ENCODE measurements at places on chromosomes 4 and X. TPM values are rescaled to one million over a fixed set of nuclear protein-coding genes. Genes with fewer than 3 reads are reported as not detected.

Gene EFHC2
- 0.32 TPM for total RNA-seq

Gene OCIAD1
- 101 TPM for total RNA-seq

Gene FAAH2
- total RNA-seq: 0.64 TPM

Gene FGFBP1
- not detected for total RNA-seq

Gene VEGFC
- total RNA-seq: 11.2 TPM

Gene AMTN
- total RNA-seq: not detected

Gene MMRN1
- total RNA-seq: 11.0 TPM

Gene SSX4B
- not detected for total RNA-seq

Gene ZAR1
- not detected for total RNA-seq

Gene ZCCHC13
- not detected for total RNA-seq

Gene MID1
- total RNA-seq: 18.9 TPM

Gene FRMPD3
- 0.59 TPM for total RNA-seq

Gene SSX5
- total RNA-seq: not detected

Gene RGN
- 4.3 TPM for total RNA-seq

- no peak for DNase-seq
- no peaks in the 10 kb centered on the region for H3K4me1 ChIP-seq
- no peaks in the 10 kb centered on the region for H3K36me3 ChIP-seq
- no peak overlapping the region for H3K4me3 ChIP-seq
- H3K27me3 ChIP-seq: no peaks in the 10 kb centered on the region
Measured at GRCh38 chr4:81628489-81628888, 156.8 kb upstream of the RASGEF1B start.

DNA sequence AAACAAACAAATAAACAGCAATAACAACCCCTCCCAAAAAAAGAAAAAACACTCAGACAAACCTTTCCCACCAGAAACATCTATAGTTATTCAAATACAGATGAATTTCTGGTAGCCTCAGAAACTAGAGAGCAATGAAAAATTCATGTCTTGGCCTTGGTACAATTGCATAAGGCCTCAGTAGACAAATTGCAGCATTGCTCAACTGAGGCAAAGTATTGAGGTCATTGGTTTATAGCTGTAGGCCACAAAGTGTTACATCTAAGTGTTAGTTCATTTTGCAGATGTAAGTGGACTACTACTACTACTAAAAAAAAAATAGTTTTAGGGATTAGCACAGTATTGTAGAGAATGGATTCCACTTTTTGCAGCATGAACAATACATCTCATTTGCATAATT is 2268.3 kb downstream of the ARAP2 start:
- H3K27me3 ChIP-seq: no peaks in the 10 kb centered on the region
- no peaks in the 10 kb centered on the region for H3K4me1 ChIP-seq
- no peak overlapping the region for H3K4me3 ChIP-seq

DNA sequence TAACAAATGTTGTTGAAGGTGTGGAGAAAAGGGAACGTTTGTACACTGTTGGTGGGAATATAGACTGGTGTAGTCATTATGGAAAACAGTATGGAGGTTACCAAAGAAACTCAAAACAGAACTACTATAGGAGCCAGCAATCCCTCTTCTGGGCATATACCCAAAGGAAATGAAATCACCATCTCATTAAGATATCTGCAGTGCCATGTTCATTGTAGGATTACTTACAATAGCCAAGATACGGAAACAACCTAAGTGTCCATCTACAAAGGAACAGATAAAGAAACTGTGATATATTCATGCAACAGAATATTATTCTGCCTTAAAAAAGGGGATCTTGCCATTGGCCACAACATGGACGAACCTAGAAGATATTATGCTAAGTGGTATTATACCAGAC is 22.2 kb downstream of the APBB2 start:
- no peaks in the 10 kb centered on the region for H3K36me3 ChIP-seq
- no peak for DNase-seq
- H3K4me1 ChIP-seq: no peaks in the 10 kb centered on the region
- H3K27me3 ChIP-seq: no peaks in the 10 kb centered on the region
- no peak overlapping the region for H3K27ac ChIP-seq
- H3K4me3 ChIP-seq: no peak overlapping the region

GRCh38 chr4:163367651-163368050 is 24.0 kb downstream of the NPY5R start:
- H3K27me3 ChIP-seq: no peaks in the 10 kb centered on the region
- no peak overlapping the region for H3K4me3 ChIP-seq
- no peaks in the 10 kb centered on the region for H3K4me1 ChIP-seq
- H3K27ac ChIP-seq: no peak overlapping the region
- DNase-seq: no peak

DNA sequence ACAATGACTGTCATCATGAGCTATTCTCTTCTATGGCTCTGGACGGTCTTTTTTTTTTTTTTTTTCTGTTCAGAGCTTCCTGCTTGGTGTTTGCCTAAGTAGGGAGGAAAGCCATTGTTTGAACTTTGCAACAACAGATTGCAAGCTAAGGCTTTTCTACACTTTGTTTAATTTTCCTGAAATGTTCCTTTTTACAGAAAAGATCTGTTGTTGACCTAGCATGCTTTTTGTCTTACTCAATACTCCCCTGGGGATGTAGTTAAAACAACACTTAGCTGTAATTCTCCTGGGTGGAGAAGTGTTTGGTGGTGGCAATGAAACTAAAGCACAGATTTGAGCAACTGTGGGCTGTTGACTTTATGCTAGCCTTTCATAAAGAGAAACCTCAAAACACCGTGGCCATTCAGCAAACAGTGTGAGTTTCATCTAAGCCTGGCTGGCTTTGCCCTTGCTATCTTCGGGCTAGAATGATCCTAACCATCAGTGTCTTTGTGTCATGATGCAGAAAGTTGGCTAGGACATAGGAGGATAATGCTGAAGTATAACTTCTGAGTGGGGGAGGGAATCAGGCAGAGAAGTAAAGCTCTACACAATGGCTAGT is 110.5 kb downstream of the ANXA3 start:
- H3K27ac ChIP-seq: peak overlapping the region; percentile 54
- no peak overlapping the region for H3K4me3 ChIP-seq
- no peaks in the 10 kb centered on the region for H3K36me3 ChIP-seq
- H3K4me1 ChIP-seq: no peaks in the 10 kb centered on the region
- H3K27me3 ChIP-seq: no peaks in the 10 kb centered on the region

GRCh38 chr4:110705440-110705782 is 82.5 kb upstream of the PITX2 start:
- H3K36me3 ChIP-seq: no peaks in the 10 kb centered on the region
- H3K27ac ChIP-seq: no peak overlapping the region
- no peak for DNase-seq
- no peak overlapping the region for H3K4me3 ChIP-seq
- H3K4me1 ChIP-seq: no peaks in the 10 kb centered on the region

DNA sequence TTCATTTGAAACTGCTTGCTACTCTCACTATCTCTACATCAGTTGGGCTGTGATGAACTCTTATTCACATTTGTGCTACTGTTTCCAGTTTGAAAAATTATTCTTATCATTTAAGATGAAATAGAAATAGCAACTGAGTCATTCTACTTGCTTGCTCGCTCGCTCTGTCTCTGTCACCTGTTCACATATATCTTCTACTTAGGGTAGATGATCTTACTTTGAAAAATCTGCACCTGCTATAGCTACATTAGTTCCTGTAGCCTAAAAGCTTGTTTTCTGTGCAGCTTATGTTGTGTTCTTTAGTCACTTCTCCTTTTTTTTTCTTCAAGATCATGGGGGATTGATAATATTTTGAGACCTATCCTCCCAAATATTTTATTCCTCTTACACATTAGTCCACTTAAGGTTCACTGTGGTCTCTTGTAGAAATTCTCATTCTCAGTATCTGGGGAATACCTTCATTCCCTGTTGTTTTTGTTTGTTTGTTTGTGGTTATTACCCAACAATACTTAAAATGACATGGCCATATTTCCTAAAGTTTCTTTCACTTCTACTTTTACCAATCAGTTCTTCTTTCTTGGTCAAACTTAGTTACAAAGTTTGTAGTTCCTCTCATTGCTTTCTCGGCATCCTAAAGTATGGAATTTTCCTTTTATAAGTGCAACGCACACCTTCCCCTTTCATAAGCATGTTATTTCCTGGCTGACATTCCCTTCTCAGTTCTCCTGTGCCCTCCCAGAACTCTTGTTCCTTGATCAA is 36.5 kb downstream of the CLCN5 start:
- H3K27ac ChIP-seq: no peak overlapping the region
- DNase-seq: no peak
- H3K4me3 ChIP-seq: no peak overlapping the region
- H3K27me3 ChIP-seq: peaks cover 53% of the 10 kb centered on the region

DNA sequence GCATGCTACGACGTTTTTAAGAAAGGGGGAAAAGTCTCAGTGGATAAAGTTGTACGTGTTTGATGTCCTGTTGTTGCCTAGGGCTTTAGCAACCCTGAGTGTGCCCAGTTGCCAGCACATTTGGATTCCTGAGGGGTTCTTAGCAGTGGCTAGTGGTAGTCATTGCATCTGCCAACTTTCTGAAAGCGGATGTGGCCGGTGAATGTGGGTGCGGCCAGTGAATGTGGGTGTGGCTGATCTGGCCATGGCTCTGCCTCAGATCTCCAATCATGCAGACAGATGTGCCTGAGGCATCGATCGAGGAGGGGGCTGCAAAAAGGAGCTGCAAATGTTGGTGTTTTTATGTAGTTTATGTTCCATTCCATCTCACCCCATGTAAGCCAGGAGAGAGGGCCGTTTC is 41.5 kb upstream of the FAT1 start:
- peak overlapping the region; percentile 73 for H3K27ac ChIP-seq
- peak overlapping the region; percentile 13 for H3K4me3 ChIP-seq
- no peaks in the 10 kb centered on the region for H3K27me3 ChIP-seq
- no peaks in the 10 kb centered on the region for H3K36me3 ChIP-seq

- H3K4me3 ChIP-seq: no peak overlapping the region
- no peaks in the 10 kb centered on the region for H3K4me1 ChIP-seq
- DNase-seq: no peak
- H3K27me3 ChIP-seq: no peaks in the 10 kb centered on the region
Measured at GRCh38 chr4:145278341-145279121, 98.1 kb upstream of the OTUD4 start.

DNA sequence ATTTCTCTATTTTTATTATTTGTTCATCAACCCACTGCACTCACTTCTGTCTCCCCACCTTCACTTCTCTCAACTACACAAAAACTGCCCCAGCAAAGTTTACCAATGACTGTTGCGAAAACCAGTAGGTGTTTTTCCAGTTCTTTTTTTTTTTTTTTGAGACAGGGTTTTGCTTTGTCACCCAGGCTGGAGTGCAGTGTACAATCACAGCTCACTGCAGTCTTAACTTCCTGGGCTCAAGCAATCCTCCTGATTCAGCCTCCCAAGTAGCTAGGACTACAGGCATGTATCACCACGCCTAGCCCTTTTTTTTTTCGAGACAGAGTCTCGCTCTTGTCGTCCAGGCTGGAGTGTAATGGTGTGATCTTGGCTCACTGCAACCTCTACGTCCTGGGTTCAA is 24.1 kb upstream of the HPRT1 start:
- no peaks in the 10 kb centered on the region for H3K27me3 ChIP-seq
- H3K4me1 ChIP-seq: no peaks in the 10 kb centered on the region
- H3K27ac ChIP-seq: no peak overlapping the region
- H3K36me3 ChIP-seq: no peaks in the 10 kb centered on the region

DNA sequence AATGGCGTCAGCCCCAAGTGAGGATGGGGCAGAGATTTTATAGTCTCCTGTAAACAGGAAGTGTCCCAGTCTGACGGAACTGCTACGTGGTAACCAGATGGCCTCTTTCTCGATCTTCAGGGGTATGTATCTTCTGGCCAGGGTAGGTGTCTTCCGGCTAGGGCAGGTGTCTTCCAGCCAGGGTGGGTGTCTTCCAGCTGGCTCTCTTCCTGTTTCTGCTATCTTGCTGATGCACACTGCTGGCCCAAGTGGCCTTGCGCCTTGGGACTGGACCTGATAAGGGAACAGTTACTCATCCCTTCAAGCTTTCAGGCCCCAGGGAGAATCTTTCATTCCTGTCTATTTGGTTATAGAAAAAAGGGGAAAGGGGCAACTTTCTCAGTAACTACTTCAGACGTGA is 178.7 kb upstream of the MAGEE2 start:
- H3K4me1 ChIP-seq: no peaks in the 10 kb centered on the region
- DNase-seq: no peak

DNA sequence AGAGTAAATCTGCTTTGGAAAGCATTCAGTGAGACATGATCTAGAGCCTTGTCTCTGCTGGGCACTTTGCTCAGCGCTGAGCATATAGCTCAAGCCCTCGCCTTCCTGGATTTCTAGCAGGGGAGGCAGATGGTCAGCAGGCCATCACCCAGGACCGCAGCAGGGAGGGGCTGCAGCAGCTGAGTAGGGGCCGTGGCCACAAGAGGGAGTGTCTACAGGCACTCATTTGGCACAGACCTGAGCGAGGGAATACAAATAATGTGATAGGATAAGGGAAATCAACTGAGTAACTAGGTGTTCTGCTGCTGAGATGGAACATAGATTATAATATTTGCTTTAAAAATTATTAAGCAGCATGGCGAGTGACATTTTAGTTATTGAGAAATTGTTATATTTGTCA is 30.2 kb downstream of the OFD1 start:
- peak overlapping the region; percentile 66 for H3K27ac ChIP-seq
- no peaks in the 10 kb centered on the region for H3K36me3 ChIP-seq
- no peak overlapping the region for H3K4me3 ChIP-seq
- no peak for DNase-seq
- peaks cover 4% of the 10 kb centered on the region for H3K4me1 ChIP-seq

DNA sequence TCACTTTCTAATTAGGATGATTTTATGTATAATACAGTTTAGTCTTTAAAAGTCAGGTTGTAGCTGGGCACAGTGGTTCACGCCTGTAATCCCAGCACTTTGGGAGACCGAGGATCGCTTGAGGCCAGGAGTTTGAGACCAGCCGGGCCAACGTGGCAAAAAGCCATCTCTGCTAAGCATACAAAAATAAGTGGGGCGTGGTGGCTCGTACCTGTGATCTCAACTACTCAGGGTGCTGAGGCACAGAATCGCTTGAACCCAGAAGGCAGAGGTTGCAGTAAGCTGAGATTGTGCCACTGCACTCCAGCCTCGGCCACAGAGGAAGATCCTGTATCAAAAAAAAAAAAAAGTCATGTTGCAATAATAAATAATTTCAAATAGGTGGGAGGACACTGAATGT is 364.2 kb downstream of the BMPR1B start:
- no peaks in the 10 kb centered on the region for H3K36me3 ChIP-seq
- no peak overlapping the region for H3K27ac ChIP-seq
- no peak for DNase-seq
- H3K4me3 ChIP-seq: no peak overlapping the region

GRCh38 chr4:133156556-133156955 is 7.5 kb downstream of the PCDH10 start:
- DNase-seq: no peak
- H3K4me3 ChIP-seq: no peak overlapping the region
- no peaks in the 10 kb centered on the region for H3K36me3 ChIP-seq
- H3K4me1 ChIP-seq: peaks cover 10% of the 10 kb centered on the region

GRCh38 chrX:107448998-107449835 is at the start of gene FRMPD3:
Gene FRMPD3 (plus strand): TSS chrX:107449652. CDS start chrX:107526589, 76,937 bp downstream.
- H3K27me3 ChIP-seq: peaks cover 3% of the 10 kb centered on the region
- DNase-seq: no peak
- H3K27ac ChIP-seq: no peak within 1 kb of the TSS
- peak within 1 kb of the TSS; percentile 66 for H3K4me3 ChIP-seq
- no peaks in the 10 kb centered on the region for H3K36me3 ChIP-seq

Data from breast epithelium (tissue), 4 donors.